ENCODE measurements at places on chromosomes 11 and 22. TPM values are rescaled to one million over a fixed set of nuclear protein-coding genes. Genes with fewer than 3 reads are reported as not detected.

- DNase-seq = no peak
Observed at GRCh38 chr11:78833237-78833636, 258.6 kb upstream of the NARS2 start.

DNA sequence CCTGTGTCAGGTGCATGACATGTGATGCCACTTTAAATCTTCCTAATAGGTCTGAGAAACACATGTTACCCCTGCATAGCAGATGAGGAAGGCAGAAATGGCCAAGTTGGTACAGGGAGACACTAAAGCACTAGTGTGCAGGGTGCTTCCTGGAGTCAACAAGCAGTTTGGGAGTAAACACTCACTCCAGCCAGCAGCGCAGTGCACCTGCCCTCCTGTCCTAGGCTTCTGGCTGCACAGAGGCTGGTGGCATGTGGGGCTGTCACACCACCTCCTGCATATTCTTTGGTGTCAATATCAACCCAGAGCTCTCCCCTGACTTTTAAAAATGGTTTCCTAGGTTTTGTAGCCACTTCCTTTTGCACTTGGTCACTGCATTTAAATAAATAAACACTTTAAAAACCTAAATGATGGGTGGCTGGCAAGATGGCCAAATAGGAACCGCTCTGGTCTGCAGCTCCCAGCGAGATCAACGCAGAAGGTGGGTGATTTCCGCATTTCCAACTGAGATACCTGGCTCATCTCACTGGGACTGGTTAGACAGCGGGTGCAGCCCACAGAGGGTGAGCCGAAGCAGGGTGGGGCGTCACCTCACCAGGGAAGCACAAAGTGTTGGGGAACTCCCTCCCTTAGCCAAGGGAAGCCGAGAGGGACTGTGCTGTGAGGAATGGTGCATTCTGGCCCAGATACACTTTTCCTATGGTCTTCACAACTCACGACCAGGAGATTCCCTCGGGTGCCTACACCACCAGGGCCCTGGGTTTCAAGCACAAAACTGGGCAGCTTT is 33.5 kb downstream of the GAB4 start:
- no peak for DNase-seq

GRCh38 chr11:95450547-95451123 is 219.6 kb upstream of the SESN3 start:
- no peak for DNase-seq

DNA sequence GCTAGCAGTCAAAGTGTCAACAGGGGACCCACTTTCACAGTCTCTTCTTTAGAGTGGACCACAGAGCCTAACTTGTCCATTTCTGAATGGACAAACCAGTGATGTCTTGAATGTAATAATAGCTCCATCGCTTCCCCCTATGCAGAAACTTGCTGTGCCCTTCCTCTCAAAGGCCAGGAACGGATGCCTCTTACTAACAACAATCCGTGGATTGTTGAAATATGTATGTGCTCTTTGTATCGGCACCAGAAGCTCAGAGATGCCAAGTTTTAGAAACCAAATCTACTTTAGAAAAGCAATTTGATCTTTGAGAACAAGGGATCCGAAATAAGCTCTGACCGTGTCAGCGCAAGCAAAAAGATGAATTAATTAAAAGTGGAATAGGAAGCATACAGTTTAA is 259.5 kb upstream of the POU2AF2 start:
- DNase-seq = no peak

- DNase-seq = no peak
Observed at GRCh38 chr11:88631497-88631896, 294.0 kb upstream of the CTSC start.

MRPL21 gene
- total RNA-seq = 92.1 TPM

Measured in activated naive CD4-positive, alpha-beta T cell treated with anti-CD3 and anti-CD28 coated beads for 36 hours (primary cell).